Astrocyte (in vitro differentiated cells and primary cell): ENCODE measurements at places on chromosomes 16 and 17.
A peak's percentile ranks its signal among the peaks of the same experiment; 100 is the strongest.

DNA sequence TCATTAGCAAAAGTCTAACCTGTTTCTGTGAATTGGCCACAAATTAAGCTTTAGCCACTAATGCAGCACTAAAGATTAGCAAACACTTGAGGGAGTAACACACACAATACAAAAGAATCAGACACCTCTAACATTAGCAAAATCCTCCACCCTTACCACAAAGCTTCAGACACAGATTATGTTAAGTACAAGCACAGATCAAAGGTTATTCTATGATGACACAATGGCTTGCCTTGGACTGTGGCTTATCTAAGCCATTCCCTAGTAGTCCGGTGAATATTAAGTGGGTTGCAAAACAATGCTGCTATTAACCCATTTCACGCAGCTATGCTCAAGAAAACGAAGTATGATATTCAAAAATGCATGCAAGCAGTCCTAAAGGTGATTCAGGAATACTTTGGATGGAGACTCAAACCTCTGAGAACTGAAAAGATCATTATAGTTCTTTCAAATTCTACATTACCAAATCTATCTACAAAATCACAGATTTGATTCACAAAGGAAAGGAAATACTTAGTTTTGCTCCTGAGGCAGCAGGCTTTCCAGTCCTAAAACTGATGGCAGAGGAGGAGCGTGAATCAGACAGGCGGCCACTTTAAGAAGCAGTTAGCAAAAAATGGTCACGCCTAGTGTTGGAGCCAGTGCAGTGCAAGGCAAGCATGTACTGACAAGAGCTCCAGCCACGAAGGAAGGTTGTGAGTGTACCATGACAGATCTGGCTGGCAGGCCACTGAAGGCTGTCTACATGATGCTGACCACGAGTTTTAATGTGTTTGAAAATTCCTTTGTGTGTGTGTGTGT is 67.2 kb downstream of the PARN start:
- H3K27ac ChIP-seq: no peak overlapping the region
- H3K27me3 ChIP-seq: no peaks in the 10 kb centered on the region
- peak; percentile 44 for DNase-seq
- peaks cover 1% of the 10 kb centered on the region for H3K36me3 ChIP-seq
- no peaks in the 10 kb centered on the region for H3K4me1 ChIP-seq

DNA sequence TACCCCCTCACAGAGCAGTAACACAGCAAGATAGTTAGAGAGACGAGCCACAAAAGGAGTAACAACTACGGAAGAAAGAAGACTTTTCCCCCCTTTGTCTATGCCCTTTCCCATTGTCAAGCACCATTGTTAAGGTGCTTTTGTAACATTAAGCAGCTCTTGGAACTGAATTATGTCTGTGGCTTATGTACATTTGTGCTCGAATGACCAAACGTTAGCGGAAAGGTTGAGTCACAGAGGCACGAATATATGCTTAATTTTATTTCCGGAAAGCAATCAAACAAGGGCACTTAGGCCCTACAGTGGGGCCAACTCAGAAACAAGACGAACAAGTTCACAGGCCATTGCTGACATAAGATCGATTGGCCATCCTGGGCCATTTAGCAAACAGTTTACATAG is 109.5 kb downstream of the ANKFN1 start:
- no peaks in the 10 kb centered on the region for H3K36me3 ChIP-seq
- no peaks in the 10 kb centered on the region for H3K27me3 ChIP-seq
- no peaks in the 10 kb centered on the region for H3K4me1 ChIP-seq
- no peak overlapping the region for H3K4me3 ChIP-seq

- DNase-seq: no peak
- H3K27ac ChIP-seq: no peak overlapping the region
- H3K27me3 ChIP-seq: peaks cover 39% of the 10 kb centered on the region
- H3K4me3 ChIP-seq: no peak overlapping the region
- H3K36me3 ChIP-seq: no peaks in the 10 kb centered on the region
- H3K4me1 ChIP-seq: peaks cover 9% of the 10 kb centered on the region
Observed at GRCh38 chr16:66847533-66848067, 3.4 kb downstream of the CA7 start.

DNA sequence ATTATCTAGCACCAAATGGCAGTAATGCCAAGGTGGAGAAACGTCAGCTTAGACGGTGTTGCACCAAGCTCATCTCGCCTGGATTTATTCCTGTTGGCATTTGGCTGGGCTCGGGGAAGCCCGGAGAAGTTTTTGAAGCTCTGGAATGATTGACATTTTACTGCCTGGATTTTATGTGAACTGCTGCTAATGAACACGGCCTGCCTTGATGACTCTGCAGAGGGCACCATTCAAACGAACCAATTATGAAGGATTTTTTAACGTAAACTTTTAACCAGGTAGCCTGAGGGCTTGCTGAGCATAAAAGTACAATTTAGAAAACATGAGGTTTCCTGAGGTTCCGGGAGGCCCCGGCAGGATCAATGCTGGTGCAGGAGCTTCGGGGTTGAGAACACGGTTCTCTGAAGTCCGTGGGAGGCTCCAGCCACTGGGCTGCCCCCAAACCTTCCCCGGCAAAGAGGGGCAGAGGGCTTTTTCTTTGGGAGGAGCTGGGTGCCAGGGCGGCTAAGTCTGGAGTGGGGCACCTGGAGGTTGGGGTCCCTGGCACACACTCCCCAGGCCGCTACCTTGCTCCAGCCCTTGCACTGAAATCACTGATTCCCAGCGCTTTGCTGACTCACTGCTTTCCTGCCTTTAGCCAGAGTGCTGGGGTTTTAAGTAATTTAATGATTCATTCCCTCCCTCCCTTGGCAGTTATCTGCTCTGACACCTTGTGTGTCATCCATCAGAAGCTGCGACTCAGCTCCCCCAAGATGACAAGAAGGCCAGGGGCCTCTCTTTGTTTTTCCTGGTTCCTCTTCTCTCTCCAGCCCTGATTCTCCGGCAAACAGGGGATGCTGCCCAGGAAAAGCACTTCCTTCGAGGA is 161.2 kb upstream of the IRX3 start:
- H3K4me3 ChIP-seq: no peak overlapping the region
- no peaks in the 10 kb centered on the region for H3K27me3 ChIP-seq

- H3K27me3 ChIP-seq: no peaks in the 10 kb centered on the region
- H3K4me3 ChIP-seq: no peak overlapping the region
- H3K4me1 ChIP-seq: peaks cover 25% of the 10 kb centered on the region
- H3K27ac ChIP-seq: no peak overlapping the region
Observed at GRCh38 chr16:89337965-89338364, 120.5 kb downstream of the ZNF778 start.

GRCh38 chr17:39080421-39081078 is 70.9 kb downstream of the PLXDC1 start:
- H3K4me3 ChIP-seq: no peak overlapping the region
- peaks cover 20% of the 10 kb centered on the region for H3K27me3 ChIP-seq
- H3K27ac ChIP-seq: no peak overlapping the region
- DNase-seq: peak; percentile 47
- no peaks in the 10 kb centered on the region for H3K36me3 ChIP-seq
